ENCODE measurements at places on chromosomes 16 and 17.

GRCh38 chr16:77558786-77559185 is 124.0 kb upstream of the ADAMTS18 start:
- no peak for DNase-seq

GRCh38 chr16:4106516-4106915 is 9.7 kb downstream of the ADCY9 start:
- DNase-seq, result no peak

DNA sequence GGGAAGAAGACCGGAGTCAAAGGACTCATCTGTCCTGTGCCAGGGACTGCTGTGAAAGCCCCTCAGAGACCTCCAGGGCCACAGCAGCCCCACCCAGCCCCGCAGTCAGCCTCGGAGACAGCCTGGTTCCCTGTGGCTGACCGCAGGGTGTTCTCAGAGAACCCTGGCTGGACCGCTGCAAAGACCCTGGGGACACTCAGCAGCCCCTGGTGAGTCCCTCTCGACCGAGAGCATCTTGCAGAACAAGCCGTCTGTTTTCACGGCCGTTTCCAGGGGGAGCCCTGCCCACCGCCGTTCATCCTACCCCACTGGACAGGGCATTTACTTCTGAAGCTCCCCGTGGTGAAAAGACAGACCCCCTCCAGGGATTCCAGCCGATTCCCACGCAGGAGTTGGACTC is 10.3 kb downstream of the UBALD1 start:
- no peak for DNase-seq

DNA sequence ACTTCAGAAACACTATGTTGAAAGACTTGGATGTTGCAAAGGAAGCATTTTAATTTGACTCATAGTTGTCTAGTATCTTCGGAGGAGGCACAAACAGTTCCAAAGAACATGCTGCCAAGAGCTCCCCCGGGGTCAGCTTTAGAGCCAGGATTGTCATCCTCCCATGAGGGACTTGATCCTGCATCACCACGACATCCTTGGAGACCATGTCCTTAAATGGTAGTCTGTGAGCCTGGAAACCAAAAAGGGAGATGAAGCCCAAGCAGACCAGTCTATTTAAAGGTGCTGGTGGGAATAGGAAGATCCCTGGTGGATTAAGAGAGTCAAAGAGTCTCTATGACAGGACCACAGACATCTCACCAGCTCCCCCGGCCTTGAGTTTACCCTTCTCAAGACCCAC is 33.3 kb upstream of the DYNLRB2 start:
- no peak for DNase-seq

DNA sequence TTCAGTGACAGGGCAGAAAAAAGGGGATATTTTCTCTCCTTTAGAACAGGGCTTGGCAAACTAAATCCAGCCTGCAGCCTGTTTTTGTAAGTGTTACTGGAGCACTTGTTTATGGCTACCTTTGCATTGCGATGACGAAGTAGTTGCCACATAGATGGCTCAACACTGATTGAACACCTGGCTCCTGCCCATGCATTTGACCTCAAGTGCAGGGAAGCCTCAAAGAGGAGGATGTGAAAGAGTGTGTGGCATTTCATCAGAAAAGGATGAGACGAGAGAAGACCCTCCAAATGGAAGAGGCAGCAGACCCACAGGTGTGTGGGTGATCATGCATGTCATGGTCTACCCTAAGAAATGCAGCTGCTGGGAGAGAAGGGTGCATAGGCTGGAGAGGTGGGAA is 32.7 kb upstream of the IRX5 start:
- DNase-seq, result no peak

DNA sequence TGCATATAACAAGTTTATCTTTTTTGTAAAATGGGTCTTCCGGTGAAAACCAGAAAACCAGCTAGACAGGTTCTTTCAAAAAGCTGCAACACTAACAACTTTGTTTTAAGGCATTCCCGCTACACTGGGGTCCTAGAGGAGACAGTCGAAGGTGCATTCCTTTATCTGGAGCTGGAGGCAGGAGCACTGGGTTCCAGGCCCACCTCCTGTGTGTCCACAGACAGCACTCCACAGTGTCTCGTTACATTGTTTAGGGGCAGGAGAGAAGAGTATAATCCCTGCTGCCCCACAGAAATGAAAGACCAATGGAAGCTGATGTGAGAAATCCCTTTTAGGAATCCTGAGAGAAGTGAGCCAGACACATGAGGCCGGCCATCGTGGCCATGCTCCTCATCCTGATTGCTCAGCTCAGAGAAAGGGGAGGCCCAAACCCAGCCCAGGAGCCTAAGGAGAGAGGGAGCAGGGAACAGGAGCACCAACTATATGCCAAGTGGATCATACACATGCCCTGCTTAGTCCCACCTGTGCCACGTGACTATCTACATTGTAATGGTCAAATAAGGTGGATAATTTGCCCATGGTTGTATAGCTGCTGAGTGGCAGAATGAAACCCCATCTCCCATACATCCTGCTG is 59.5 kb downstream of the CCDC182 start:
- DNase-seq, result no peak

DNA sequence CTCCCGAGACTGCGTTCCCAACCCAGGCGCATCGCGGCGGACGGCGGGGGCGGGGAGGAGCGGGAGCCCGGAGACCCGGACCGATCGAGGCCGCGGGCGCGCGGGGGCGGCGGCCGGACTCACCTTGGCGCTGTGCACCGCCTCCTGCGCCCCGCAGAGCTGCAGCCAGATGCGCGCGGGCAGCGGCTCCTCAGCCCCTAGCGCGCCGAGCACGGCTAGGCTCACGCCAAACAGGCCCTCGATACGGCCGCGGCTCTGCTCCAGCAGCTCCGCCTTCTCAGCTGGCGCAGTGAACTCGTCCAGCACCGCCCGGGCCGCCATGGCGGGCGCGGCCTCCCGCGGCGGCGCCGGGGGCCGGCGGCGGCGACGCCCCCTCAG is 339 bp downstream of the N4BP1 start:
- peak; percentile 48 for DNase-seq

GRCh38 chr16:84198401-84198800 is 7.4 kb downstream of the ADAD2 start:
- DNase-seq, result no peak

GRCh38 chr16:67942200-67942509 is 1.8 kb downstream of the LCAT start:
- DNase-seq, result no peak

GRCh38 chr16:87266846-87267245 is 50.3 kb downstream of the C16orf95 start:
- no peak for DNase-seq

- DNase-seq, result no peak
Observed at GRCh38 chr16:58433569-58433951, 41.3 kb downstream of the GINS3 start.

DNA sequence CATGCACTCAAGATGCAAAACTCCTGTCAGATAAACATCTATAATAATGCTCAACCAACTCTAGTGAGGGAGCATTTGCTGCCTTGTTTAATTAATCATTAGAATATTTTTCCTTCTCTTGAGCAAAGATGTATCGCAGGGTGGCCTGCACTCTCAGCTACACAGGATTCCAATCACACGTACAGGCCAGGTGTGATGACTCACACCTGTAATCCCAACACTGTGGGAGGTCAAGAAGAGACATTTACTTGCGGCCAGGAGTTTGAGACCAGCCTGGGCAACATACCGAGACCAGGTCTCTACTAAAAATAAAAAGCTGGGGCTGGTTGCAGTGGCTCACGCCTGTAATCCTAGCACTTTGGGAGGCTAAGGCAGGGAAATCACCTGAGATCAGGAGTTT is 49.1 kb downstream of the ARHGAP17 start:
- DNase-seq, result no peak

GRCh38 chr16:55660828-55661227 is 5.0 kb downstream of the SLC6A2 start:
- no peak for DNase-seq
